ENCODE measurements at places on chromosomes 11 and 22.
A peak's percentile ranks its signal among the peaks of the same experiment; 100 is the strongest.

GRCh38 chr11:114622858-114623257 lies 27.3 kb upstream of the NXPE4 start:
- DNase-seq = no peak

DNA sequence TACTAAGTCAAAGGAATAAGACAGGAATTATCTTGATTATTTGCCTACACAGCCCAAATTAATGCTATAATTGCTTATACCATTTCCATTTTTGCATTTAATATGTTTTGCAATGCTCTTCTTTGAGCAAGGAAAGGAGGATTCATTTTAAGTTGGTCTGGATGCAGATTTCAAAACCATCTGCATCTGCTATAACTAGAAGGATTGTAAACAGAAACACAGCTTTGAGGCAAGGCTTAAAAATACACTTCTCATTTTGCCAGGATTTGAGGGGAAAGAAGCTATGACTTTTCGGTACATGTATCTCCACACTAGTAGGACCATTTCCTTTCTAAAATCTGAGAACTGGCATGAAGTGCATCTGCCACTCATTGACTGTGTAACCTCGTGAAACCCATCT lies 95.9 kb upstream of the MTNR1B start:
- DNase-seq = no peak

GRCh38 chr11:83864412-83865057 lies 578.4 kb upstream of the CCDC90B start:
- DNase-seq = no peak

GRCh38 chr11:79493555-79494171 lies 52.8 kb upstream of the TENM4 start:
- DNase-seq = no peak

GRCh38 chr22:31278151-31278621 lies 14.1 kb downstream of the PIK3IP1 start:
- DNase-seq = no peak

DNA sequence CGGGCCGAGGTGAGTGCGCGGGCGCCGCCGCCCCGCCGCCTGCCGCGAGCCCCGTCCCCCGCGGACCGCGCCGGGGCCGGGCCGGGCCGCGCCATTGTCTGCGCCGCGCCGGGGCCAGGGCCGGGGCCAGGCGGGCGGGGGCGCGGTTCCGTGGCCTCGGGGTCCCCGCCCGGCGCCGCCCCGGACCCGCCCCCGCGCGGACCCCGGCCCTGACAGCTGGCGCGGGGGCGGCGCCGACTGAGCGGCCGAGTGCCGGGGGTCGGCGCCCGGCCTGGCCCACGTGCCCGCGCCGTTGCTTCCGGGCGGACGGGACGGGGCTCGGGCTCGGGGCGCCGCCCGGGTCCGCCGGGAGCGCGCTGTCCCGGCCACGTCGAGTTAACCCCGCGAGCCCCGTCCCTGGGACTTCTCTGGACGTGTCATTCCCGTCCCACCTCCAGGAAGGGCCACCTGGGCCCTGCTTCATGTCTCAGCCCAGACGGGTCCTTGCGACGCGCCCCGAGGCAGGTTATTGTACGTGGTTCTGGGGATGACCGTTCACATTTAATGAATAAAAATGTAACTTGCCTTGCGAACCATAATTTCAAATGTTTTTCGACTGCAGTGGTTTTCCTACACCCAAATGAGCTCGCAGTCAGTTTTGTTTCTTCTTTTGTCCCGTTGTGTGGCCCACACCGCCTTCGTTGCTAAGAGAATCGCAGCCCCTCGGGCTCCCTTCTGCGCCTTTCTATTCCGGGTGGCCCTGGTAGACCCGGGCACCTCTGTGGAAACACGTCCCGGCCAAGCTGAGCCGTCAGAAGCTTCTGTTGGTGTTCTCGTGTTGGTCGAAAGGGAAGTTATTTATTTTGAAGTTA lies 562 bp downstream of the ZBED4 start:
- peak; percentile 43 for DNase-seq

- no peak for DNase-seq
Observed at GRCh38 chr22:50238755-50239154, 6.1 kb downstream of the TUBGCP6 start.

DNA sequence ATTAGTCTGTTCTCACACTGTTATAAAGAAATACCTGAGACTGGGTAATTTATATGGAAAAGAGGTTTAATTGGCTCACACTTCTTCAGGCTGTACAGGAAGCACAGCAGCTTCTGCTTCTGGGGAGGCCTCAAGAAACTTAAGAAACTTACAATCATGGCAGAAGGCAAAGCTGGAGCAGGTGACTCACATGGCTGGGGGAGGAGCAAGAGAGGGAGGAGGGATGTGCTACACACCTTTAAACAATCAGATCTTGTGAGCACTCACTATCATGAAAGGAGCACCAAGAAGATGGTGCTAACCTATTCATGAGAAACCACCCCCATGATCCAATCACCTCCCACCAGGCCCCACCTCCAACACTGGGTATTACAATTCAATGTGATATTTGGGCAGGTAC lies 381.6 kb downstream of the ETS1 start:
- no peak for DNase-seq

DNA sequence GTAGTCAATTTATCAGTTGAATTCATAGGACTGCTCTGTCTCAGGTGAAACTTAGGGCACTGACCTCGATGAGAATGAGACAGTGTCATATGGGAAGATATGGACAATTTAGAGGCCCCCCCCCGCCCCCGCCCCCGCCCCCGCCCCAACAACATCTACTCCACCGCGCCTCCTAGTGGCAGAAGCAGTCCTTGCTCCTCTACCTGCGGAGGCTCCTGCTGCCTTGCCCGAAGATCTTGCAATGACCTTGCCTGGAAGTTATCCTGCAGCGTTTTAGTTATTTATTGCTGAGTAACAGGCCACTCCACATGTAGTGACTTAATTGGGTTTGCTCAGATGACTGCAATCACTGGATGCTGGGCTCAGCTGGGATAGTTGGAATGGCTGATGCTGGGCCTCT lies 15.2 kb downstream of the SERPINH1 start:
- peak; percentile 70 for DNase-seq

Measured in activated T-cell treated with anti-CD3 and anti-CD28 coated beads, Interleukin-2, amount 50 U/mL, for 1 hour (primary cell).